ENCODE measurements at places on chromosomes 13 and 19.

GRCh38 chr13:46195016-46195415 lies 13.0 kb upstream of the LCP1 start:
- no peak for DNase-seq

DNA sequence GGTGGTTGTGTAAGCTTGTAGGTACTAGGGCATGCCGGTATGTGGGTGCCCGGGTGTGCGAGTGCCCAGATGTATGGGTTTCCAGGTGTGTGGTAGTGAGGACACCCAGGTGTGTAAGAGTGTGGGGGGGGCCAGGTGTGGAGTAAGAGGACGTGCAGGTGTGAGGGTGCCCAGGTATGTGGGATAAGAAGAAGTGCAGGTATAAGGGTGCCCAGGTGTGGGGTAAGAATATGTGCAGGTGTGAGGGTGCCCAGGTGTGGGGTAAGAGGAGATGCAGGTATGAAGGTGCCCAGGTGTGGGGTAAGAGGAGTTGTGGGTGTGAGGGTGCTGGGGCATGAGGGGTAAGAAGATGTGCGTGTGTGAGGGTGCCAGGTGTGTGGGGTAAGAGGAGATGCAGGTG lies 14.3 kb downstream of the MARK4 start:
- DNase-seq: no peak

- DNase-seq: no peak
Observed at GRCh38 chr13:54184576-54184975, 1156.0 kb downstream of the OLFM4 start.

- DNase-seq: no peak
Observed at GRCh38 chr13:30443957-30444404, 21.7 kb downstream of the UBE2L5 start.

GRCh38 chr19:10044390-10044789 lies 31.1 kb downstream of the RDH8 start:
- no peak for DNase-seq

- no peak for DNase-seq
Observed at GRCh38 chr13:70324519-70324918, 216.3 kb upstream of the KLHL1 start.
